Activated T-cell treated with anti-CD3 and anti-CD28 coated beads for 48 hours (primary cell): ENCODE measurements at places on chromosomes 4 and X.

- no peak for DNase-seq
These were observed 166.2 kb downstream of the ATP10D start for GRCh38 chr4:47651231-47651630.

GRCh38 chr4:89586864-89587263 lies 250.1 kb downstream of the SNCA start:
- DNase-seq = no peak

- no peak for DNase-seq
These were observed 41.8 kb downstream of the INTS12 start for GRCh38 chr4:105666693-105667092.

- DNase-seq = no peak
These were observed 50.2 kb upstream of the TADA2B start for GRCh38 chr4:6992728-6993677.

GRCh38 chr4:132015321-132015720 lies 1133.8 kb upstream of the PCDH10 start:
- DNase-seq = no peak
